ENCODE measurements at places on chromosomes 5 and 9.

- DNase-seq = peak; percentile 57
Measured at GRCh38 chr9:76534026-76534425, 75.0 kb downstream of the GCNT1 start.

GRCh38 chr5:219460-219863 lies 1.3 kb downstream of the SDHA start:
- DNase-seq = peak; percentile 52

- DNase-seq = peak; percentile 66
Measured at GRCh38 chr5:103232393-103232999, 26.1 kb upstream of the MACIR start.

- DNase-seq = no peak
Measured at GRCh38 chr5:172093559-172093958, 87.1 kb upstream of the FBXW11 start.

DNA sequence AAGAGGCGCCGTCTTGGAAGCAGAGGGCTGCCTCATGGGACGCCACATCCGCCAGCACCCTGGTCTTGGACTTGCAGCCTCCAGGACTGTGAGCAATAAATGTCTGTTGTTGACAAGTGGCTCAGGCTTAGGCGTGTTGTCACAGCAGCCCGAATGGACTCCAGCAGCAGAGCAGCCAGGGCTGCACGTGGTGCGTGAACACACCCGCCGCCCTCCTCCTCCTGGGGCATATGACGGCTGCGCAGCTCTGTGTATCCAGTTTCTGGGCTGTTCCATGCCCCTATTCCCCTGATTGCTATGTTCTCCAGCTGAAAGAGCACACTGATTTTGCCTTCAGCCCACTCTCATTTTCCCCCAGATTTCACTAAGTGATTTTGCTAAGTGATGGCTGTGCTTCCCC lies 36.0 kb upstream of the CLPTM1L start:
- no peak for DNase-seq

DNA sequence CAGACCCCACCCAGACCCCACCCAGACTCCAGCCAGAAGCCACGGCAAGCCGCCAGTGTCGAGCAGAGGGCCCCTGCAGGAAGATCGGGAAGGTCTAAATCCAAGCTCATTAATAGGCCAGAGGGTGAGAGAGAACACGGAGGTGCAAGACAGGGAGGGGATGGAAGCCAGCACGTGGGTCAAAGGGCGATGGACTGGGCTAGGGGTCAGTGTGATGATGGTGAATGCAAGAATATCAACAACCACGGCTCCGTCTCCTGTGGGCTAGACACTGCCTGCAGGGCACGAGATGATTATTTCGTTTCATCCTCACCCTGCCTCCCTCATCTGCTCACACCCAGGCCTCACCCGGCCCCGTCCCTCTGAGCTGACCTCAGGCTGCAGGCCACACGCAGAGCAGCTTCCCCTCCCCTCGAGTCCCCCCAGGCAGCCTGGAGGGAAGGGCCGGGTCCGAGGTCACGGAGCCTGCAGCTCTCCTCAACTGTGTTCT lies 122.0 kb downstream of the COL23A1 start:
- DNase-seq = no peak

GRCh38 chr5:178204935-178205748 lies 809 bp downstream of the HNRNPAB start:
- peak; percentile 82 for DNase-seq

DNA sequence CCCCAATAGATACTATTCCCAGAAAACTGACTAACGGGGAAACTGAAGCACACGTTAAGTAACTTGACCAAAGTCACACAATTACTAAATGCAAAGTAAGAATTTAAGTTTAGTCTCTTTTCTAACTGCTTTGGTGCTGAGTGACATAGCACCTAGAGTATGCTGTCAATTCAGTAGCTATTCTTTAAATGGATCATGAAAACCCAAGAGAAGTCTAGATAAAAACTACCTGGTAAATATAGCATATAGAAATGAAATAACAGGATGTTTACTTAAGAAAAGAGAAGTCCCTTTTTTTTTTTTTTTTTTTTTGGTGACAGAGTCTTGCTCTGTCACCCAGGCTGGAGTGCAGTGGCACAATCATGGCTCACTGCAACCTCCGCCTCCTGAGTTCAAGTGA lies 129.2 kb downstream of the PDE4D start:
- DNase-seq = no peak

DNA sequence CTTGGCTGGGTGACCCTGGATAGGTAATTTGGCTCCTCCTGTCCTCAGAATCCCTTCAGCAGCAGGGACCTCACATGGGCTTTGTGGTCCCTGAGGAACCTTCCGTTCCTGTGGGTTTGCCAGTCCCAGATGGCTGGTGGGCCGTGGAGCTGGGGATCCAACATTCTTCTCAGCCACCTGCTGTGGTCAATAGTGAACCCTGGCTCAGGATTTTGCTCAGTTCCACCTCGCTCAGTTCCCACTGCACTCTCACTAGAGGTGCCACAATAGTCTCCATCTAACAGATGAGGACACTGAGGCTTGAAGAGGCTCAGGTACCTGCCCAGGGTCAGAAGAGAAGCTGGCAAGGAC lies 17.1 kb upstream of the SPOUT1 start:
- no peak for DNase-seq

DNA sequence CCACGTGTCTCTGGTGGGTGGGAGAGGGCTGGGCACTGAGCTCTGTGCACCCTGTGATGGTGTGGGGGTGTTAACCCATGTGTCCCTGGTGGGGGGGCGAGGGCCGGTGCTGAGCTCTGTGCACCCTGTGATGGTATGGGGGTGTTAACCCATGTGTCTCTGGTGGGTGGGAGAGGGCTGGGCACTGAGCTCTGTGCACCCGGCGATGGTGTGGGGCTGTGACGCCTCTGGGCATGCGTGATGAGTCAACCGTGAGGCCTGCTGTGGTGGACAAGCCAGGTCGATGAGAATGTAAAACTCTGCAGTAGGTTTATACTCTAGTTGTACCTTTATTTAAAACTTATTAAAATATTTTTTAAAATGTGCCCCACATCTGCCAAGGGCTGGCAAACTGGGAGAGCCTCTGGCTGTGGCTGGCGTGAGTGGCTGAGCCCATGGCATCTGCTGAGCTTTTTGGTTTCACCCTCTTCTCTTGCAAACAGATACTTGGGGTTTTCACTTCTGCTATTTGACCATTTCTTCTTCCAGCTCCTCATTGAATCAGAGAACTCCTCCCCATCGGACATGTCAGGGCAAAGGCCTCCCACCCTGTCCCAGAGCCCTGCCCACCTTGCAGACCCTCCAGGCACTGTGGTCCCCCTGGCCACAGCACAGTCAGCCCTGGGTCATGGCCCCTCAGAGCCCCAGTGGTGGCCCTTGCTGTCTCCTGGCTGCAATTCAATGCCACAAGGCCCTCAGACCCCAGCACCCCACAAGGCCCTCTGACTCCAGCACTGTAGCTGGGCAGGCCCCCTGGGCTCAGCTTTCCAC lies 18.5 kb upstream of the EXOC3 start:
- no peak for DNase-seq

DNA sequence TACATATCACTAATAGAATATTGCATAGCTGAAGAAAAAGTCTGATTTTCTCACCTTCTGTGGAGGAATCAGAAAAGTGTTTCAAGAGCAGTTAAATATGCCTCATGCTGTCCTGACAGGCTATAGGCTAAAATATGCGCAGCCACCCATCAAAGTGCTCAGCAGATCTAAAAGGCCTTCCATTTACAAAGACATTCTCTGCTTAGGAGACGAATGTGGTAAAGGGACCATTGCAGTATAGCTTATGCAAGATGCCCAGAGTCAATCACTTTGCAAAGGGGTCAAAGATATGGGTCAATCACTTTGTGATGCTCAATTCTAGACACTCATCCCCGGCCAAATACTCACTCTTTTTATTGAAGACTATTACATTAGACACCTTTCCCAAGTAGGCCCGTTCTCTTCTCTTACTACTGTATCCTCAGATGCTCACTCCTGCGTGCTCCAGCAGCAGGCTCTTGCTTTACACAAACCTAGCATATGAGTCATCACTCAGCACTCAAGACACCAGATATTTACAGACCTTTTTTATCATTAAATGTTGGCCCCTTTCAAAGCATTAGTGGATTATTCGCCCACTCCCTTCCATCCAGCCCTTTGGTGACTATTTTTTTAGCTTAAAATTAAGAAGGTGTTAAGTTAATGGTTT lies 568.2 kb upstream of the CDH18 start:
- peak; percentile 44 for DNase-seq

- no peak for DNase-seq
Measured at GRCh38 chr5:55551904-55552303, 17.1 kb upstream of the PLPP1 start.

DNA sequence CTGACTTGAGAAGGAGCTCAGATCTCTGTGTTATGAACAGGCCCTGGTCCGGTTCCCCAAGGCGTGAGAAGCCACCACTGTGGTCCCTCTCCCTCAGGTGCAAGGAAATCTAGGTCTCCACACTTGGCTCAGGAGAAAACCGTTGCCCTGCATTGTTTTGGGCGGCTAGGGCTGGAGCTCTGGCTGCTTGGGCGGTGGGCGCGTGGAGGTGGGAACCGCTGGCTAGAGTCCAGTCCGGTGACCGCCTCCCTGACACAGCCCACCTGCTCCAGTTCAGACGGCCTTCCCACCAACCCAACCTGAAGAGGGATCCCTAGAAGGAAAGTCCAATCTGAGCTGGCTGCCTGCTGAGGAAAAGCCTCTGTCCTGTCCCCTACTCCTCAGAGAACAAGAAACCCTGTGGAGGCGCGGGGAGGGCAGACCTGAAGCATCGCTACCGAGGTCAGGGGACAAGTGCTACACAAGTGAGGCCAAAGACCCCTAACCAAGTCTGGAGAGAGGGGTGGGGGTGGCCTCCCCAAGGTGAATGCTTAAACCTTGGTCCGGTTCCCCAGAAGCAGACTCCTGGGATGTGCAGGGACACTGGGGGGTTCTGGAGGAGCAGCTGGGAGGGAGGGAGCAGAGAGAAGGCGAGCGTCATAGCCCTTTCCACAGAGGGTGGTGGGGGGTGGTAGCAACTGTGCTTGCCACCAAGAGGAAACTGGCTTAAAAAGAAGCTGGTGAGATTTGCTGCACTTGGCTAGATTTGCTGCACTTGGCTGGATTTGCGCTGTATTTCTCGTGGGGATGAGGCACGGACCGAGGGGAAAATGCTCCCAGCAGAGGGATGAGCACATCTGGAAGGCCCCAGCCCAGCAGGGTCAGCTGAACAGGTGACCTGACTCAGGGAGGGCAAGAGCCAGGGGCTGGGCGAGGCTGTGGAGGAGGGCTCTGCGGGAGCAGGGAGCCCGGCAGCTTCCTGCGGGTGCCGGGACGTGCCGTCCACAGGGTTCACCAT lies 65.2 kb downstream of the RAPGEF1 start:
- DNase-seq = no peak

DNA sequence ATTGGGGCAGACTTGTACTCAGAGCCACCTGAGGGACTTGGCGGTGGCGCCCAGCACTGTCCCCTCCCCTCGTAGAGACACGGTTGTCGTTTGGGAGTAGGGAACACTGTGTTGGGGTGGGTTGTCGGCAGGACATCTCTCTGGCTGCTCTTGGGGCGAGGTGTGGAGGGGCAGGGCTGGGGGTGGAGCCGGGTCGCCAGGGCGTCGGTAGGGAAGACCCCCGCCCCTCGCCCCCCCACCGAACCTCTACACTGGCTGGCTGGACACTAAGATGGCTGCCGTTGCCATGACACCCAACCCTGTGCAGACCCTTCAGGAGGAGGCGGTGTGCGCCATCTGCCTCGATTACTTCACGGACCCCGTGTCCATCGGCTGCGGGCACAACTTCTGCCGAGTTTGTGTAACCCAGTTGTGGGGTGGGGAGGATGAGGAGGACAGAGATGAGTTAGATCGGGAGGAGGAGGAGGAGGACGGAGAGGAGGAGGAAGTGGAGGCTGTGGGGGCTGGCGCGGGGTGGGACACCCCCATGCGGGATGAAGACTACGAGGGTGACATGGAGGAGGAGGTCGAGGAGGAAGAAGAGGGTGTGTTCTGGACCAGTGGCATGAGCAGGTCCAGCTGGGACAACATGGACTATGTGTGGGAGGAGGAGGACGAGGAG lies 778 bp downstream of the TRIM41 start:
- DNase-seq = peak; percentile 57

DNA sequence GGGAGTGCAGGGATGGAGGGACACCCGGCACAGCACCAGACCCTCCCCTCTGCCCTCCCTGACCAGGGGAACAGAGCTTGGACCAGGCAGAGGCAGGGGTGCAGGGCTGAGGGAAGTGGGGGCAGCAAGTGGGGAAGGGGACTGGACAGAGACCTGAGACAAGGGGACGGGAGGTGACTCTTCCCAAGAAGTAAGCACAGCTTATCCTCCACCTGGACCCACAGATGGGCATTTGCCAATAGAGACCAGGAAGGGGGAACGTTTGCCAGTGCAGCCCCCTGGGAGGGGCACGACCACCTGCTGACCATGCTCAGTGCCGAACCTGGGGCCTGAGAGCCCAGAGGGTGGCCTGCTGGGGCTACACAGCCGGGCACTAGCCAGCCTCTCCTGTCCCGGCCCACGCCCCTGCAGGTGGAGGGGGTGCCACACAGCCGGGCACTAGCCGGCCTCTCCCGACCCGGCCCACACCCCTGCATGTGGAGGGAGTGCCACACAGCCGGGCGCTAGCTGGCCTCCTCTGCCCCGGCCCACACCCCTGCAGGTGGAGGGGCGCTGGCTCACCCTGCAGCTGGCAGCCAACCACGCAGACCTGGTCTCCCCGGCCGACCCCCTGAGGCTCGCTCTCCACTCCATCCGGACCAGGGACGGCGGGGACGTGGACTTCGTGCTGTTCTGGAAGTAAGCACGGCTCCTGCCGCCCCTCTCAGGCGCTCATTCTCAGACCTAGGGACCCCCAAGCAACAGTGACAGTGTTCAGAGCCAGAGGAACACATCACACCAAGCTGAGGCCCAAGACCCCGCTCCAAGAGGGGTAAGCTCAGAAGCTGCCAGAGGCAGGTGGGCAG lies 24.3 kb downstream of the GLT6D1 start:
- DNase-seq = no peak

GRCh38 chr9:86550401-86550800 lies 196.2 kb upstream of the TUT7 start:
- peak; percentile 83 for DNase-seq

DNA sequence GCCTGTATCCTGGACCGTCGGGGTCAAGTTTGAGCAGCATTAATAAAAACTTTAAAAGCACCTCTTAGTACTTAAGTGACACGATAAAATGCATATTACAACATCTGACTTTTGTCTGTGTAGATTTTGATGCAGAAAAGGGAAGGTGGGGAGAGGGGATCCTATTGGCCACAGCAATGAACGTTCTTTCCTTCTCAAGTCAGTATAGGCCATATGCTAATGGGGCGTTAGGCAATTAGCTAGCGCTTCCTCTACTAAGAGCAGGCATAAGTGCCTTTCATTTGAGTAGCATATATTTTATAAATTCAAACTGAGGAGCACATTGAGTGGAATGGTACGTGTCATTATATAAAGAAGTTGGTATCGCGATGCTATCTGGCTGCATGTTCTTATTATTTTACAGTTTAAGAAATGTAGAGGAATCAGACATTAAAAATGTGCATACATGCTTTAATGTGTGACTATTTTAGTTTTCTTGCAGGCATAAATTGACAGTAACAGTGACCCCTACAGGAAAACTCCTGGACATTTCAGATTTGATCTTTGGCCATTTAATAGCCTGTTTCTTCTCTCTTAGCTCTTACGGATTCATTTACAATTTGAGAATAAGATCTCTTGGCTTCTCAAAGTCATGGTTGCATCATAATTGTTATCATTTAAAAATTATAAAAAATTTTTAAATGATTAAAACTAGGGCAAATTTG lies 1.1 kb upstream of the GNA14 start:
- peak; percentile 70 for DNase-seq

- no peak for DNase-seq
Measured at GRCh38 chr9:133471551-133472276, 7.2 kb downstream of the SLC2A6 start.

- peak; percentile 72 for DNase-seq
Measured at GRCh38 chr9:20872340-20872977, 159.0 kb downstream of the HACD4 start.

Data from cardiac fibroblast (primary cell).